Stimulated activated CD4-positive, alpha-beta T cell treated with anti-CD3 and anti-CD28 coated beads, Interleukin-1b, Interleukin-23, amount 100 ng/mL, for 1 hour (primary cell): ENCODE measurements at places on chromosomes 5 and 9.

GRCh38 chr9:107786561-107786960, 297.0 kb upstream of the KLF4 start:
- no peak for DNase-seq

- DNase-seq: no peak
Measured at GRCh38 chr9:39588500-39589137, 233.2 kb downstream of the SPATA31A1 start.

- peak; percentile 42 for DNase-seq
Measured at GRCh38 chr5:431001-431710, 11.8 kb upstream of the EXOC3 start.

- no peak for DNase-seq
Measured at GRCh38 chr5:17315710-17316221, 98.3 kb downstream of the BASP1 start.

GRCh38 chr5:151413800-151414199, 33.6 kb upstream of the SLC36A1 start:
- no peak for DNase-seq

DNA sequence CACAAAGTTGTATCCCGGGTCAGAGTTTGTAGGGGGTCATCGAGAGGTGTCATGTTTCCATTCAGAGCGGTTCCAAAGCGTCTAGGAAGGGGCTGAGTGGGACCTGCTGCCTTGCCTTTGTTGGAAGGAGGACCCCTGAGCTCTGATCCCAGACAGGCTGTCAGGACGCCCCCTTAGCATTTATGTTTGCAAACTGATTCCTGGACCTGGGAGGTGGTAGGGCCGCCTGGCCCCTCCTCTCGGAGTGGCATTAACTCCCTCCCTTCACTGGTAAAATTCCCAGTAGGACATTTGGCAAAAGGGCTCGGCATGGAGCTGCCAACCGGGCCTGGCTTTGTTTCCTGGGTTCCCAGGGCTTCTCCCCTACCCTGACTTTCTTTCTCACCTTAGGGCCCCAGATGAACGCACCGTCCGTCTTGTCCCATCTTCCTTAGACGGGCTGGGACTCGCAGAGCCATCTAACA, 2.5 kb downstream of the JADE2 start:
- DNase-seq: no peak

- DNase-seq: no peak
Measured at GRCh38 chr5:115946655-115947054, 15.6 kb upstream of the LVRN start.

DNA sequence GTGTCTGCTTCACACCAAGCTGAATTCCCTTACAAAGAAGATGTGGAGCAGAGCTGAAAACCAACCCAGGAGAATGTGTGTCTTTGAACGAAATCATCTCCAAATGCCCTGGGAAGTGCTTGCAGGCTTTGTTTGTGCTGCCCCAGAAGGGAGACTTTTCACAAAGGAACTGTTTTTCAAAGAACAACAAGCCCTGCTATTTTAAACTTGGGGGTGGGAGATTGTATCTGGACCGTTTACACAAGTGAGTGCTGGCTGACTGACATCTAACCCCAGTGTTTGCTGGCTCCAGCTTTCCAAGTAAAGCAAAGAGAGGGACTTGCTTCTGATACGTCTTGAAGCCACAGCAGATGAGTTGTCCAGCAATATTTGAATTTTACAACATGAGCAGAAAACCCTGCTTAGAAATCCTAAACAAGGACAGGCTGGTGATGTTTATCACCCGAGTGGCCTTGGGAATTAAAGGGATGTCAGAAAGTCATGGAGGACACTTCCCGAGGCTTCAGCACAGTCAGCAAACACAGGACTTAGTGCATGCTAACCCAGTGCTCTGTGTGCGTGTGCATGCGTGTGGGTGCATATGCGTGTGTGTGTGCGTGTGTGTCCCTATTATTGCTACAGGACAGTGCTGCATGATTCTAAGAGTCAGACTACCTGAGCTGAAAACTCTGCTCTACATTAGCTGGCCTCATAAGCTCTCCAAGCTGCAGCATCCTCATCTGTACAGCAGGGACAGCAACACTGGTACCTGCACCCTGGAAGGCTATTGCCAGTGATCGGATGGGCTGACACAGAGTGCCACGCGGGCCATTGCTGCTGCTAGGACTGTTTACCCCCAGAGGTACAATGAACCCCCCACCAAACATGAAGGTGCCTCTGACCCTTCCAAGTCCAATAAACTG, 1.4 kb downstream of the ADAMTS12 start:
- DNase-seq: no peak

DNA sequence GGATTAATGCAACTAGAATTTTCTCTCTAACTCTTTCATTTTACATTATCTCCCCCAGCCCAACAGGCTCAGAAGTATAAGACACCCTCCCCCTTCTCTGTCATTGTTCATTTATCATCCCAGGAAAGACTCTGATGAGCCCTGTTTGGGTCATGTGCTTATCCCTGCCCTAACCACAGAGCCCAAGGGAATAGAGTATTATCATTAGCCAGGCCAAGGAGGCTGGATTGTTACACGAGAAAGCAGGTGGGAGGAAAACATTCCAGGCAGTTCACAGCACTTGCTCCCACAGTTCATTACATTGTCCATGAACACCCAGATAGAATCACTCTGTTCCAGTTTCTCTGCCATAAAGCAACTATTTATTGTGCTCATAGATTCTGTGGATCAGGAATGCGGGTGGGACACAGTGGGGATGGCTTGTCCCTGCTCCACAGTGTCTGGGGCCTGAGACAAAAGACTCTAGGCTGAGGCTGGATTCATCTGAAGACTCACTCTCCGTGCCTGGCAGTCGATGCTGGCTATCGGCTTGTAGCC, 59.5 kb upstream of the TMEM215 start:
- no peak for DNase-seq

- no peak for DNase-seq
Measured at GRCh38 chr5:62100201-62100600, 205.8 kb upstream of the KIF2A start.

GRCh38 chr5:132281856-132282614, 12.2 kb upstream of the SLC22A4 start:
- no peak for DNase-seq

- DNase-seq: no peak
Measured at GRCh38 chr9:116267021-116267420, 113.4 kb downstream of the PAPPA start.
